ENCODE measurements at places on chromosomes 1 and 21.
A peak's percentile ranks its signal among the peaks of the same experiment; 100 is the strongest.

GRCh38 chr1:201050515-201051277 lies 27.2 kb upstream of the KIF21B start:
- no peak for DNase-seq

DNA sequence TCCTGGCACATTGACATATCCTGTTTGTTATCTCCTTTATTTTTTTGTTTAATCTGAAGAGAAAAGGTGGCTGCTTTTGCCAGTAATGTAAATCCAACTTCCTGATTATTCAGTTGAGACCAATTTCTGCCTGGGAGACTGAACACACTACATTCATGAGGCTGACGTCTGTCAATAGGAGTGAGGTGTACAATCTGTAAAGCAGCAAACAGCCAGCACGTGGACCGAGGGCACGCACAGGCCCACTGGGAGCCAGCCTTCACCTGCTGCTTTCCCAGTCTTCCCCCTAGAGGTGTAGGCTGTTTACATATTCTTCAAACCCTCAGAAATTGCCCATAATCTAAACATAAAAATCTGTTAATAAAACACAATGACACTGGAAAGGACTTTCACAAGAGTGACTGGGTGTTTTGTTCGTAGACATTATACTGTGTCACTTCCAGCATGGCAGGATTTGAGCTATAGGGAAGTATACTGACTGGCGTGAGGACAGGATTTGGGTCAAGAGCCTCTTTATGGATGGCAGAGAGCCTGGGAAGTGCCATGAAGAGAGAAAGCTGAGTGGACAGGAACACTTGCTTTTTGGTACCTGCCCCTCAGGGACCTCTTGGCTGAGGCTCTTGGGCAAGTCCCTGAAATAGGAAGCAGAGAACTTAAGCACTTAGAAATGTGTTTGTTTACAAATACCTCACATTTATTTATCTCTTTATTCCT lies 552.9 kb upstream of the CAMK1G start:
- DNase-seq, result no peak

DNA sequence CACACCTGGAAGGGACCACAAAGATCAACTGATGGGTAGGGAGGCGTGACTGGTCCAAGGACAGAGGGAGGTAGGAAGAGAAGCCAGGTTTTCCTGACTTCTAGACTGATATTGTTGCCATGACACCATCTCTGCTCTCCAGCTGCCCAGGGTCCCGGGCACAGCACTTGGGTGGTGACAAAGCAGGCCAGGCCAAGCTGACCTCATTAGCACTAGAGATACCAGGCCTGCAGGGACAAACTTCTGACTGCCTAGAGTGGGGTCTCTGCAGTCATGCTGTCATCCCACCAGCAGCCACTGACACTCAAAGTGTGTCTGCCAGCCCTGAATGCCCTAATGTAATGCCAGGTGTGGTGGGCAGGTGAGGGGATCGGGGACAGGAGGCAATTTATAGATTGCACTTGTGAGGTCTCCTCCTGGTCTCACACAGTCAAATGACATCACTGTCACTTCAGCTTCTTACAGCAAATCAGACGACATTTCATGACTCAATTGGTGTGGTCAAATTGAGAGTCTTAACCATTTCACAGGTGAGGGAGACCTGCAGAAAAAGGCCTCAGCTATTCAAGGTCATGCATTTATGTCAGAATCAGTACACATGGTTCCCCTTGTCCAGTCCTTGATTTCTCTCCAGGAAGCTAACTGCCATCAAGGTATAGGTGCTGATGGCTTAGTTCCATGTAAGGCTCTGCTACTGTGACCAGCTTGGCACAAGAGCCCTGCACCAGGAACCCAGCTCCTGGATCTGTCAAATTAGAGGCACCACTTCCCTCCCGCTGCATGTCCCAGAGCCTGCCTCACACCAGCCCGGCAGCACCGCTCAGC lies 2.7 kb downstream of the SLC9A1 start:
- DNase-seq, result no peak

DNA sequence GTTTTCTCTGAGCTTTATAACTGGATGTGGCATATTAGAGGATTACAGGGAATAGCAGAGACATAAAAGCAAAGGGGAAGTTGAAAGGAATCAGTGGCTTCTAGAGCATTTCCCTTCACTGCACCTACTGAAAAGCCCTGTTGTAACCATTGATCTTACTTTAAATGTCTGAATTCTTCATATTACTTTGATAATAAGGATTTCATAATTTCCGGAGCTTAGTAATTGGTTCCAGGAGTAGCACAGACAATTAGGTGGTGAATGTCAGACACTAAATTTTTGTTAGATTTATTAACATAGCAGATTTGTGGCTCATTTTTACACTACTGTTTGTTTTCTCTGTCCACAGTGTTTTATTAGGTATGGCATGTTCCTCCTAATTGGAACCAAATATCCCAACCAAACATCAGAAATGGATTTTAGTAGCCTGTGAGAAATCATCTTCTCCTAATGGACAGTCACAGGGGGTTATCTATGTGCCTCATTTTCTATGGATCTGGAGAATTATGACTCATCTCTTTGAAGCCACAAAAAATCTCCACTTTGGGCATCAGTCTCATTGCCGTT lies 100.5 kb downstream of the GIPC2 start:
- no peak for DNase-seq

DNA sequence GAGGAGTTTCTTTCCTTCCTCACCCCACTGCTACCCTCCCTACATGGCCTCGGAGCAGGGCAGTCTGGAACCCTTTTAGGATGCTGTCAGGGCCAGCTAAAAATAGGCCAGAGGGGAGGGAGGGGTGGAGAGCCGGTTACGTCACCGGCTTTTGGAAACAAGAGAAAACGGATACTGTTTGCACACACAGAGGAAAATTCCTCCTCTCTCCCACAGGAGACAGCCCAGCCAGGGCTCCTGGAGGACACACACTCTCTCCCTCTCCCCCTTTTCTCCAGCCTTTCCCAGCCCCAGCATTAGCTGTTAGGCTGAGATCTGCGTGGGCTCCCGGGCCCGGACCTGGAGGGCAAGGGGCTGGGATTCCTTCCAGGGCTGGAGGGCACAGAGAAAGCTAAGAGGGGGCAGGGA lies 20.0 kb upstream of the ALDH4A1 start:
- DNase-seq, result no peak

GRCh38 chr21:44513389-44514217 lies 26.4 kb downstream of the KRTAP10-1 start:
- DNase-seq, result no peak

DNA sequence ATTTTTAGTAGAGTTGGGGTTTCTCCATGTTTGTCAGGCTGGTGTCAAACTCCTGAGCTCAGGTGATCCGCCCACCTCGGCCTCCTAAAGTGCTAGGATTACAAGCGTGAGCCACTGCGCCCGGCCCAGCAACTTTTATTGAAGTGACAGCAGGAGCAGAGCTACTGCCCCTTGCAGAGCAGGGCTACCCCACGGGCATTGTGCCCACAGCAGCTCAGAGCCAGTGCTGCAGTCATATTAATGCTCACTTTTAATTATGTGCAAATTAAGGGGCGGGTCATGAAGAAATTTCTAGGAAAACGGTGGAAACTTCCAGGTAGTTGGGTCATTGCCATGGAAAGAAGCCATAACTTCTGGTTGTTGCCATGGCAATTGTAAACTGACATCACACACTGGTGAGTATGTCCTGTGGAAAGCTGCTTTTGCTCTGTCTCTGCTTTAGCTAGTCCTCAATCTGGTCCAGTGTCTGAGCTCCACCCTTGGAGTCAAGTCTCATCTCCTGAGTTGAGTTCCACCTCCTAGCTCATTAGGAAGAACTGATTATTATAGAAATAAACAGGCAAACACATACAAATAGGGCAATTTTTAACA lies 127.3 kb upstream of the ADGRL4 start:
- no peak for DNase-seq

GRCh38 chr21:15682186-15682895 lies 47.4 kb upstream of the USP25 start:
- no peak for DNase-seq

DNA sequence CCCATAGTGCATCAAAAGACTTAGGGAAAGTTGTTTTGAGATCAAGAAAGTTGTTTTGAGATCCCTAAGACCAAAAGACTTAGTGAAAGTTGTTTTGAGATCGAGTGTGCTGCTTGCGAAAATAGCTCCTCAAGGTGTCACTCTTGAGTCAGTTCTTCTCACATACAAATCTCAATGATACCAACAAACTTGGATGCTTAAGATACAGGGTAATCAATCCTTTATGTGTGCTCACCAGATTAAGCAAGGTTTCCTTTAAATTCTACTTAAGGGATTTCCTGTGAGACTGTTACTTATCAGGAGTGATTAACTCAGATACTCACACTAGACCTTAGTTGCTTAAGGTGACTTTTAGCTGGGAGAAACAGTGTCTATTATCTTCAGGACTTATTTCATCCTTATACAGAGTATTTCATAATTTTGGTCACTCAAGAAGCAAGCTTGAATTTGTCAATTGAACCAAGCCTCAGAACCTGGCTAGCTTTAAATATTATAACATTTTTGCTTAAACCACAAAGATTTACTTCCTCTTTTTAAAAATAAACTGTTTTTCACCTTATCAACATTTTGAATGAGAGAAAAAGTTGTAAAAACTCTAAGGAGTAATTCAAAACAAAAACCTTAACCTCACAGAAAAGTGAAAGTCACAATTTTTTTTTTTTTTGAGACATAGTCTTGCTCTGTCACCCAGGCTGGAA lies 8.0 kb upstream of the RLF start:
- DNase-seq, result no peak

DNA sequence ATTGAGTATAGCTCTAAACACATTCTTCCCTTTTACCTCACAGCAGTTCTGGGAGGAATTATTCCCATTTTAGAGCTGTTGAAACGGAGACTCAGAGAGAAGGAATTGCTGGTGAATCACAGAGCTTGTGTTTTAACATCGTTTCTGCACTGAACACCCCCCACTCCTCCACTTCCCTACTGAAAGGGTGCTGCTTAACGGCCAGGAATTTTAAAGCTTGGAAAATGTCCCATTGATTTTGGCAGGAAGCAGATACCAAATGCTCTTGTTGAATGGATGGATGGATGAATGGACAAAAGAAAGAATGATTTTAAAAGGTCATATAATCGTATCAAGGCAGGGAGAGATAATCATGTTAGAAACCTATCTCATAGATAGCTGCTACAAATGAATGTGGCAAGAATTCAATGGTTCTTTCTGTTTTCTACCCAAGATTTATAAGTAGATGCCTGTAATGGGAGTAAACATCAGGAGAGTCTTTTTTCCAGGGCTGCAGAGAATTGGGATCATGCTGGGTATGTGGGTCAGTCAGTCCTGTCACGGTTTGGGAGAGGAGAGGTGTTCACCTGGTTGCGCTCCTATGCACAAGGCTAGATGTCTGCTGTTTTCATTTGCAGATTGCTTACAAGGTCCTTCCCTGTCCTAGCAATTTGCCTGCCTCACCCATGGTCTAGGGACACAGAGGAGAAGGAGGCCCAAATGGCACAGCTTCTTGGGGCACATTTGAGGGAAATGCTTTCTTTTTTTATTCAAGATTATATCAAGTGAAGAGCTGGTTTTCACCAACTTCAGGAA lies 19.0 kb downstream of the FAM163A start:
- no peak for DNase-seq

- DNase-seq, result no peak
These were observed 75.8 kb downstream of the FOXJ3 start for GRCh38 chr1:42259059-42259738.

DNA sequence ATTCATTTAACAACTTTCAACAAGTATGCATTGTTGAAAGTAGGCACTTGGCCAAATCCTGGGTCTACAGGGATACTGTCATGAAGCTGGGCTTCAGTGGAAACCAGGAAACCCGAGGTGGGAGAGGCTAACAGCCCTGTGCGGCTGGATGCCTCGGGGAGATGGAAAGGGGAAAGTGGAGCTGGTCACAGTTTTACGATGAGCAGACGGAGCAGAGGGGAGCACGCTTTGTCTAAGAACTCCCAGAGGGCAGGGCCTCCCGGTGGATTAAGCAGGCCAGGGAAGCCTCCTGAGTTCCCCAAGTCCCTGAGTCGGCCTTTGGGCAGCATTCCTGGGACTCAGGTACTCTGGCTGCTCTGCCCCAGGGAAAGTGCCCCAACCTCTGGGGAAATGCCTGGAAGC lies 23.8 kb downstream of the STUM start:
- DNase-seq, result no peak

DNA sequence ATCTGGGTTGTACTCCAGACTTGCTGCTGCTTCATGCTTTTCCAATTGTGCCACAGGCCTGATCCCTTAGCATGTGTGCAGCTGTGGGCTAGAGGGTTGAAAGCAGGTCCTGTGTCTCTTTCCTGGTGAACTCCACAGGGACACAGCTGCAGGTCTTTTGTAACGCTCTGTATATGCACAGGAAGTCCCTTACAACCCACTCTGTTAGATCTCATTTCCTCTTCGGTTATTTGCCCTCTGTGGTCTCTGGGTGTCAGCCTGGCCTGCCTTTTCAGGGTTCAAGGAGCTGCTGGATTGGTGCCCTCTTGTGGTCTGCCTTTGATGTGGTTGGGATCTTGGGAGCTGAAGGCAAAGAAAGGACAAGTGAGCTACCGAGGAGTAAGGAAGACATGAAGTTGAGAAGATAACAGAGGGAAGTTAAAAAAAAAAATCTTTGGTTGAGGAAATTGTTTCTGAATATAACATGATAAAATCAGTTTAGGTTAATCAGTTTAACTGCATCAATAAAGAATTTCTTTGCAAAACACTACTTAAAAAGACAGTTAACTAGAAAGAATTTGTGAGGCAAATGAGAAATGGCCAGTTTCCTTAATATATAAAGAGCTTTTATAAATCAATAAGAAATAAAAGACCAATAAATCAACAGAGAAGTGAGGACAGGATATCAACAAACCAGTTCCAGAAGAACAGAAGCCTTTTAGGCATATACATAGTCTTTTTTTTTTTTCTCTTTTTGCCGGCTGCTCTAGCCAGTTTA lies 44.1 kb downstream of the UCK2 start:
- DNase-seq, result peak; percentile 32

GRCh38 chr1:116002781-116003420 lies 26.6 kb downstream of the SLC22A15 start:
- DNase-seq, result no peak

DNA sequence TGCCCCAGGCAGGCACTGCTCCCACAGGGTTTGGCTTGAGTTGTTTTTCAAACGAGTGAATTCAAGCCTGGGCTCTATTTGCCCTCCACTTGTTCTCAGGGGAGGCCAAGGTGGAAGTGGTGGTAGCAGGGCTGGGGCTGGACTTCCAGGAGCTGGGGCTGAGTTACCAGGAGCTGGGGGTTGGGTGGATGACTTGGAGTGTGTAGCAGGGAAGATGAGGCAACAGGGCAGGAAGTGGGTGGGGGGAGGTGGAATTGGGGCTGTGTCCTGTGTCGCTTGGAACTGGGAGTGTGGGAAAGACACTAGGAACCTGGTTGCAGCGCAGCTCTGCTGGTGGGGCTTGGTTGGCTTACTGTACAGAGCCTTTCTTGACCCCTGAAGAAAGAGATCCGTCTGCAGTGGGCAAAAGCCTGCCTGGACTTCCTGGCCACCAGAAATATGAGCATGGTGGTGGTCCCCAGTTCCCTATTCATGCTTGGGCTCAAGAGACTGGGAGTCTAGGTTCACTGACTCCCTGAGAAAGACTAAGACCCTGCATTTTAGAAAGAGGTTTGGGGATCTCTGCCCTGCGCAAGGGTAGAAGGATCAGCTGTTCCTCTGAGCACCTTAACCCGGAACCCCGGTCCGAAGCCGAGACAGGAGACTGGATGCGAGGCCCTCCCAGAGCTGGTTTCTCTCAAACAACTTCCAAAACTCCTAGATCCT lies 3.1 kb downstream of the TFAP2E start:
- no peak for DNase-seq

- peak; percentile 9 for DNase-seq
These were observed 177.8 kb upstream of the KLHDC7A start for GRCh38 chr1:18302788-18303413.

GRCh38 chr1:224783006-224783651 lies 146.3 kb upstream of the DNAH14 start:
- DNase-seq, result no peak

GRCh38 chr1:30522031-30523004 lies 201.1 kb downstream of the MATN1 start:
- no peak for DNase-seq

All from stimulated activated CD4-positive, alpha-beta T cell treated with anti-CD3 and anti-CD28 coated beads, Interleukin-2, amount 100 ng/mL, for 48 hours (primary cell).